ENCODE measurements at places on chromosomes 1 and 21.
A peak's percentile ranks its signal among the peaks of the same experiment; 100 is the strongest.

- DNase-seq, result no peak
Measured at GRCh38 chr1:79133774-79134364, 127.3 kb upstream of the ADGRL4 start.

- no peak for DNase-seq
Measured at GRCh38 chr1:224054611-224055010, 59.3 kb upstream of the FBXO28 start.

- no peak for DNase-seq
Measured at GRCh38 chr1:40820911-40821693, 37.5 kb downstream of the KCNQ4 start.

DNA sequence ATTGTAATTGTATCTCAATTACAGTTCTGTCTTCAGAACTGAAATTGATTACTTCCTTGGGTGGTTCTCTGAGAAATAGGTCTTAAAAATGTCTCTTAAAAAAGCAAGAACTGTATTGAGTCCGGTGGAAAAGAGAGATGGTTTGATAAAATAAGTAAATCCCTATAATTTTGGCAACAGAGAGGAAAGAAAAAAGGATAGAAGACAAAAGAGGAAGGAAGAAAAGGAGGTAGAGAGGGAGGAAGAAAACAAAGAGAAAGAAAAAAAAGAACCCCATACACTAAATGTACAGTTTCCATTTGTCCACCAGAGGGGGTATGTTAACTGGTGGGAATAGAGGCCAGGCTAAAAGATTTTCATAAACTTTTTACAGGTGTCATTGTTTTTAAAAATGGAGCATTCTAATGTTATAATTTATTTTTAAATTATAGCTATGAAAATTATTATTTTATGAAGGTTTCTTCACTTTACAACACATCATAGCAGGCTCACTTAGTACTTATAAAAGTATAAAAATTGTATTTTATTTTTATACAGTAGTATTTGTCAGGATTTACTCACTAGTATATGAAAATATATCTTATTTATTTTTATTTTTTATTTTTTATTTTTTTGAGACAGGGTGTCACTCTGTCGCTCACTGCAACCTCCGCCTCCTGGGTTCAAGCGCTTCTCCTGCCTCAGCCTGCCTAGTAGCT is 2.1 kb upstream of the UBE2T start:
- no peak for DNase-seq

DNA sequence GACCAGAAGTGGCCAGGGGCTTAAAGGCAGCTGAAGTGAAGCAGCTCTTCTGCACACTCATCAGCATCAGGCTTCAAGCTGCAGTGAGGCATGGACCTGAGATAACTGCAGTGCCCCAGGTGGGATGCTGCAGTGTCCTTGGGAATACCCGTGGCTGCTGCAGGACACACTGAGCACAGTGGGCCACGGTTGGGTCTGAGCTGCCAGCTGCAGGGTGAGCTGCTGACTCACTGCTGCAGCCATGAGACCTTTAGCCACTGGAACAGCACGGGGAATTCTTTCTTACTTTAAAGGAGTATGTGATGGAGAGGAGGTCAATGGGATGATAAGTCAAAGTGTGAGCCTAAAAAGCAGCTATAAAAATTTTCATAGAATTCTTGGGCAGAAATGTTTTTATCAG is 102.1 kb downstream of the XCL2 start:
- DNase-seq, result no peak

GRCh38 chr1:5423109-5423508 is 569.1 kb downstream of the NPHP4 start:
- no peak for DNase-seq

- no peak for DNase-seq
Measured at GRCh38 chr1:180594723-180595122, 36.0 kb downstream of the OVAAL start.

- no peak for DNase-seq
Measured at GRCh38 chr1:17329610-17330009, 21.6 kb downstream of the PADI4 start.

DNA sequence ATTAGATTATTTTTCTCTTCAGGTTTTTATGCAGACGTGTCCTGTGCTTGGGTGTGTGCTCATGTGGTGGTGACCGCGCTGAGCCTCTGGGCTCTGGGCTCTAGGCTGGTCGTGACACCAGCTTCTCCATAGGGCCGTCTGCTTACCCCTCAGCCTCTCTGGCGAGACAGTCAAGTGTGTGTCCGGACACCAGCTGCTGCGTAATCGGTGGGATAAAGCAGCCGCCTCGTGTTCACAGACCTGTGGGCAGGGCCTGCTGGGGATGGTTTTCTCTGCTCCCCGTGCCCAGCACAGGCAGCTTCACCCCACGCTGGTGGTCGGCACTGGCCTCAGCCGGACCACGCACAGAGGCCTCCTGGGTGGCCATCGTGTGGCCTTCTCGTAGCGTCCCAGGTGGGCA is 33.6 kb upstream of the DIP2A start:
- DNase-seq, result no peak

GRCh38 chr1:166182281-166182680 is 15.5 kb upstream of the FAM78B start:
- DNase-seq, result no peak

DNA sequence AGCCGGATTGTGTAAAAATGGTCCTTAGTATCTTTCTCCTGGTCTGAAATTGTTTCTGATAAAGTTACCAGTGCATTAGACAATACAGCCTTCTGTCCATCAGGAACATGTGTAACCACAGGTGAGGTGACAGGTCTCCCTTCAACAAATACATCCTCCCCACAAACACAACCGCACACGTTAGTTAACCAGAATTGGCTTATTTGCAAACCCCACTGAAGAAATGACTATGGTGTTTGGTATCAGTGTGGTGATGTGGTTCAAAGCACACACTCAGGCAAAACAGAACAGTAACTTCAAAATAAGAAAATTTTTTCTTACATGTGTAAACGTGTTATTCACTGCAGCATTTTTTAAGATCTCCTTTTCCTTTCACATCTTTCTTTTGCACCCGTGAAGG is 517.2 kb upstream of the NR5A2 start:
- DNase-seq, result no peak

DNA sequence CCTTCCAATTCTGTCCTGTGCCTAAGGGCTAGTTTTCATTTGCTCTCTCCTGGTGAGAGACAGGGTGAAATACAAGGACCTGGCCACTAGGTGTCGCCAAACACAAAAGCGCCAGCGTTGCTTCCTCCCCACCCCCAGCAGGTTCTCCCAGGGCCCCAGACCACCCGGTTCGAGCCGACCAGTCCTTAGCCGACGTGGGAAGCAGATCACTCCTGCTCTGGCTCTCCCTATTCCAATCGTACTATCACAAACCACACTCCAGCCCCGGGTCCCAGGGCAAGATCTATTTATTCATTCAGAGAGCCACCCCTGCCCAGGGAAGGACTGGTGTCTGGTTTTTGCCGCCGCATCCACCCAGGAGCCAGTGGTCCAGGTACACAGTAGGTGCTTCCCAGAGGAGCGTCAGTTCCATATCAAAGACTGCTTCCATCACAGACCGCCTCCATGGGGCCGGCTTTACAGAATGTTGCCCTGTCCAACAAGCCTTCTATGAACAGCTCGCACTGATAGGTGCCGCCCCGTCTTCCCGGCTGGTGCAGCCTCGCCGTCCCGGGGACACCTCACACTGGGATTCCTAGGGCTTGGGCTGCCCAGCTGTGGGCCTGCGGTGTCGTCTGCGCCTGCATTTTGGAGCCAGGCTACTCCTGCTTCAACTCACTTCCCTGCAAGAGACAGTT is 35.0 kb downstream of the CTNNBIP1 start:
- peak; percentile 44 for DNase-seq

GRCh38 chr1:224162768-224163167 is 20.3 kb upstream of the DEGS1 start:
- no peak for DNase-seq

DNA sequence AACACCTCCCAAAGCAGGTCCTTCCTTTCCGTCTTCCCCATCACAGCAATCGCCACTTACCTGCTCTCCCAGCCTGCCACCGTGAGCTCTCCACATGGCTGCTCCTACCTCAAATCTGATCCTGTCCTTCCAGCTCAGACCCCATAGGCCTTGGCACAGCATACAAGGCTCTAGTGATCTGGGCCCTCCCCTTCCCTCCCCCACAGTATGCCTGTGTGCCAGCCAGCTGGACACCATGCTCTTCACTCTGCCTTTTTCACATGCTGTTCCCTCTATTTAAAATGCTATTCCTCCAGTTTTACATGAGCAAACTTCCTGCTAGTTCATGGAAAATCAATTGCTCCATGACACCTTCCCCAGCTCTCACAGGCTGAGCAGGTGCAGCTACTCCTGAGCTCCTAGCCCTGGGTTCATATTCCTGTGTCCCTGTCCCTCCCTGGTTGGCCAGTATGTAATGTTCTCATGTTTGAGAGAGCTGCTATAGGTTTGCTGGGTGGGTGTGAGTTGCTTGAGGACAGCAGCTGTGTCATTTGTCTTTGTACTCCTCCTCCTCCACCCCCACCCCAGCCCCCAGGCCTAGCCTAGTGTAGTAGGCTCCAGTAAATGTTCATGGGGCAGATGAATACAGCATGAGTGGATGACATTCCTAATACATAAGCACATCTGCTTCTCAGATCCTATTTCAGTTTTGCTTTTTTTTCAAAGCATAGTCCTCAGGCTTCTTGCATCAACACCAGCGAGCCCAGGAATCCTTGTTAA is 6.3 kb upstream of the TNNT2 start:
- peak; percentile 86 for DNase-seq

DNA sequence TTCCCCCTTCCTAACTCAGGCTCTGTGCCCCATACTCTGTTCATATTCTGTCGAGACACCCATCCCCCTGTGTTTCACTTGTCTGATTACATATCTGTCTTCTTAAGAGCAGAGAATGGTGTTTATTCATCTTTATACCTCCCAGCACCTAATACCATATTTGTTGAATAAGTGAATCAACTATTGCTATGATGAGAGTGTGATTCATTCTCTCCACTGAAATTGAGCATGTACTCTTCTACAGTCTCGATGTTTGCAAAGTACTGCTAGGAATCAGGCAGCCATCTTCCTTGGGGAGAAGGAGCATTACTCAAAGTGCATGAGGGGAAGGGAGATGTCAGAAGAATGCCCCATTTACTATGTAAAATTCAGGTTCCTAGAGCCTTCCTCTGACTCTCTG is 27.0 kb downstream of the TBX15 start:
- DNase-seq, result no peak

DNA sequence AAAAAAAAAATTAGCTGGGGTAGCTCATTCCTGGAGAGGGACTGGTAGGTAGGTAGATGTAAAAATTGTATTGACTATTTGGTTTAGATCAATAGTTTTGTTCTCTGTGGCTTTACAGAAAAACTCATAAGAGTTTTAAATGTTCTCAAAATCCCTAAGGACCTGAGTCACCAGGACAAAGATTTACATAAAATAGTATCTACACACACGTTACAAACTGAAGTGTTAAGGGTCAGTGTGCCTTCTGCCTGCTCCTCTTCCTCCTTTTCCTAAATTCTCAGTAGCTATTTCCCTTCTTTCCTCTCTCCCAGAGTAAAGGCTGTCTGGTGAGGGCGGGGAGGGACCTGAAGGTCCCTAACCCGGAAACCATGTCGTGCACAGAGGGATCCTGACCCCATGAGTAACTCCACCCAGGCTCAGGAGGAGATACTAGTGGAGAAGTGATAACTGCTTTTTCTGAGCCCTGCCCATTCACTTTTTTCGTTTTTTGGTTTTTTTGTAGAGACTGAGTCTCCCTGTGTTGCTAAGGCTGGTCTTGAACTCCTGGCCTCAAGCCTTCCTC is 8.1 kb downstream of the PLEKHM2 start:
- DNase-seq, result no peak

- DNase-seq, result no peak
Measured at GRCh38 chr1:48069662-48070395, 72.6 kb upstream of the TRABD2B start.

GRCh38 chr1:48572646-48573258 is 100.7 kb upstream of the SPATA6 start:
- DNase-seq, result no peak

DNA sequence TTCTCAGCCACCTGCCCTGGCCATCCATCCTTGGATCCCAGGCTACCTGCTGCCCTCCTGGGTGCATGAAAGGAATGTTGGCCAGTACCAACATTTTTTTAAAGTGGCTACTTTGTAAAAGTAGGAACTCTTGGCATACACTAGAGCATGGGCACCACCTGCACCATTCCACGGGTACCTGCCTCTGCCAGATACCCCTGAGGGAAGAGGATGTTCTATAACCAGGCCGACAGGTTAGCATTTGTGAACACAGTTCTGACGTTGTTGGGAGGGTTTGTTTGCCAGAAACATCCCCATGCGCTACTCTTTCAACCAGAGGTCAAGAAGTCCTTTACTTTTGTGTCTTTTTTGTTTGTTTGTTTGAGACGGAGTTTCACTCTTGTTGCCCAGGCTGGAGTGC is 43.0 kb downstream of the EVA1C start:
- no peak for DNase-seq

- peak; percentile 42 for DNase-seq
Measured at GRCh38 chr1:53971718-53972117, 25.6 kb downstream of the LRRC42 start.

DNA sequence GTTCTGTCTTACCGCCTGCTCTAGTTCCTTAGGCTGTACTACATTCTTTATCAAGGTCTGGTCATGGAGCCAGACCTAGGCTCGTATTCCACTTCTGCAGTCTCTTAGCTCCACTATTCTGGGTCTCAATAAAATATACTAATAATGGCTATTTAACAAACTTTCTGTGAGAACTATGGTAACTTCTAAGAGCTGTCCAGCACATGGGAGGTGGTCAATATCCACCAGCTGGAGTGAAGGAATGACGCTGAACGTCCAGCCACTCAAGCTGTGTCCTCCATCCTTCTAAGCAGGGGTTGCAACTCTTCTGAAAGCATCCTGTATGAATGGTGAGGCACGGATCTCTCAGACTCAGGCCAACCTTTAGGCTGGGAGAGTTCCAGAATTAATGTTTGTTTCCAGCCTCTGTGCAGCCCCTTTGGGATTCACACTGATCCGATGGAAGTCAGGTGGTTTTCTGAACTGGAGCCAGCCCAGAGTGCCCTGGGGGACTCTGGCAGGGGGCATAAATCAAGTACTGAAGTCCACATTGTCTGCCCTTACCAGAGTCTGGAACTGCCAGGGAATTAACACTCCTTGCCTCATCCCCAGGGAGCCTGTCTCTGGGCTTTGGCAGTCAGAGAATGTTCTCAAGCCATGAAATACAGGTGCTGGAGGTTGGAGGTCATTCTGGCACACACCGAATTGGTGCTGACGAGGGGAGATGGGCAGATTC is 57.4 kb downstream of the BRINP2 start:
- DNase-seq, result no peak

DNA sequence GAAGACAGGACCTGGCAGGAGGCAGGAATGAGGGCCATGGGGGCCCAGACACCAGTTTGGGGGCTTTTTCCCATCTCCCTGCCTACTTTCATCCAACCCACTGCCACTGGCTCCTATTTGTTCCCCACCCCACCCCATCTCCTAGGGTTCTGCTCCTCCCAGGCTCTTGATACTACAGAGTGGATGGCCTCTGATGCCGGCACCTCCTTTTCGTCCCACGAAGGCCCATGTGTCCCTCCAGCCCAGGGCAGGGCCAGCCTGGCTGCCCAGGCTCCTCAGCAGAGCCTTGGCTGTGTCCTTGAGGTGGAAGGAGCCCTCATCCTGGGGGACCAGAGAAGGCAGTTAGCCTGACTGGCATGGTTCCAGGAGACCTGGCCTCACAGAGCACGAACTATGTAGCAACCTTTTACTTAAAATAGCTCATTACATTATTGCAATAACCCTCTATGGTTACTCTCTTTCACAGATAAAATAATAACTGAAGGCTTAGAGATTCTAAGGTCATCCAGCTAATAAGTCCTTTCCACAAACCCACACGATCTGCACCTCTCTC is 3.5 kb downstream of the POMGNT1 start:
- no peak for DNase-seq
